ENCODE measurements at places on chromosomes 3 and 15.

GRCh38 chr3:139629033-139629432 lies 48.7 kb downstream of the NMNAT3 start:
- DNase-seq, result peak; percentile 57

- DNase-seq, result no peak
These were observed 33.8 kb downstream of the COL6A5 start for GRCh38 chr3:130379274-130379673.

GRCh38 chr3:147458995-147459704 lies 50.0 kb downstream of the ZIC1 start:
- DNase-seq, result no peak

- no peak for DNase-seq
These were observed 110.3 kb upstream of the SMAD3 start for GRCh38 chr15:66955001-66955516.

DNA sequence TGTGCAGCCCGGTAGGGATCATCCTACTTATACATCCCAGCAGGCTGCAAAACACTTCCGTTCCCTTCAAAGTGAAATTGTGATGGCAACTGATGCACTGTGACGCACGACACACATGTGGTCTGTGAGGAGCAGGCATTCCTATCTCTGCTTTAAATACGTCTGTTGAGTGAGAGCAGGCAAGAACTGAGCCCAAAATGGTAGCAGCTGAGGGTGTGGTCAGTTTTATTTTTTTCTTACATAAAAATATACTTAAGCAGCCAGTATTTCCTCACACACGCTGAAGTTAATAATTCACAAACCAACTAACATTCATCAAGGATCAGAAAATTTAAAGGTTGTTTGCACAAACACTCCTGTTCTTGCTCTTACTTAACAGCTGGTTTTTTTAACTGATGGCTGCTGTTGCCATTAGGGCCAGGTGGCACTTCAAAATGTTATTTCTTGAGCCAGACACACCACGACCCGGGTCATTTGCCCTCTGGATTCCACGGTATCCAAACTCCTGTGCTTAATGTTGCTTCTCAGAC lies 23.9 kb downstream of the LRIG1 start:
- DNase-seq, result no peak

- no peak for DNase-seq
These were observed 7.4 kb downstream of the A4GNT start for GRCh38 chr3:138124706-138125355.

DNA sequence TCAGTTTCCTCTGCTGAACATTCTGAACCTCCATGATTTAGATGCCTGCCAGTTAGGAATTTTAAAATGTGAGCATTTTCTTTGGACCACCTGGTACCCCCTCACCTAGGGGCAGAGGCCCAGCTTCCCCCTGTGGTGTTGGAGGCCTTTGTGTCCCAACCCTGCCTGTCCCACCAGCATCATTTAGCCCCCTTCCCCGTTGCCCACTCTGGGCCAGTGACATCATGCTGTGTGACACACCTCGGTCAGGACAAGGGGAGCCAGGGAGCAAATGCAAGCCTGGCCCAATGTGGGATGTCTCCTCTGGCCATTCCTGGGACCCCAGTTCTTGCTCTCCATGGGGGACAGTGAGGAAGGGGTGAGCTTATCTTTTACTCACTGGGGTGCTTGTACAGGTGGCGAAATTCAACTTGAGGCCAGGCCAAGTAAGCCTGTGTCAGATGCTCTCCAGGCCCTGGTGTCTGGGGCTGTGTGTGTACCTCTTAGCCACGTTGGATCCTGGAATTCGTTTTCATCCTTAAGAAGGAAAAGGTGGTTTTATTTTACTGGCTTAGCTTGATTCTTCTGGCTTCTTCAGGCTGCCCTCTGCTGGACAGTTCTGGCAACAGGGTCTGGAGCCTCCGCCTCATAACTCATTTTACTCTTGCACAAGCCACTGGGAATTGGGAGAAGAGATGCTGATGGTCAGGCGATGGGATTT lies 49.7 kb upstream of the MYZAP start:
- peak; percentile 69 for DNase-seq

- peak; percentile 96 for DNase-seq
These were observed 63.1 kb upstream of the BOC start for GRCh38 chr3:113148284-113148683.

DNA sequence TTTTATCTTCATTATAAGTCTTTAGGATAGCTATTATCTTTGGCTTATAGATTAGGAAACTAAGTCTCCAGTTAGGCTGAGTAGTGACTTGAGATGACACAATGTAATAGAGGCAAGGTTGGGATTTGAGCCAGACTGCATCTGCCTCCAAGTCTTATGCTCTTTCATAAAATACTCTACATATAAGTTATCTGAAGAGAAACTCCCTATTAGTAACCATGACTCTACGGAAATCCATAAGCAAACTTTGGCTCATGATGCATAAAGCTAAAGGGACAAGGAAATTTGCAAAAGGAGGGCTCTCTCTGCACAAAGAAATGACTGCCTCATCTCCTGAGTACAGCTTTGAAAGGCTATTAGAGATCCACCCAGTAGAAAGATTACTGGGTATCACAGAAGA lies 77.6 kb upstream of the FRMD4B start:
- no peak for DNase-seq

- DNase-seq, result no peak
These were observed 2.6 kb downstream of the CYP19A1 start for GRCh38 chr15:51335538-51336410.

GRCh38 chr15:25807063-25807462 lies 56.1 kb downstream of the ATP10A start:
- DNase-seq, result no peak

DNA sequence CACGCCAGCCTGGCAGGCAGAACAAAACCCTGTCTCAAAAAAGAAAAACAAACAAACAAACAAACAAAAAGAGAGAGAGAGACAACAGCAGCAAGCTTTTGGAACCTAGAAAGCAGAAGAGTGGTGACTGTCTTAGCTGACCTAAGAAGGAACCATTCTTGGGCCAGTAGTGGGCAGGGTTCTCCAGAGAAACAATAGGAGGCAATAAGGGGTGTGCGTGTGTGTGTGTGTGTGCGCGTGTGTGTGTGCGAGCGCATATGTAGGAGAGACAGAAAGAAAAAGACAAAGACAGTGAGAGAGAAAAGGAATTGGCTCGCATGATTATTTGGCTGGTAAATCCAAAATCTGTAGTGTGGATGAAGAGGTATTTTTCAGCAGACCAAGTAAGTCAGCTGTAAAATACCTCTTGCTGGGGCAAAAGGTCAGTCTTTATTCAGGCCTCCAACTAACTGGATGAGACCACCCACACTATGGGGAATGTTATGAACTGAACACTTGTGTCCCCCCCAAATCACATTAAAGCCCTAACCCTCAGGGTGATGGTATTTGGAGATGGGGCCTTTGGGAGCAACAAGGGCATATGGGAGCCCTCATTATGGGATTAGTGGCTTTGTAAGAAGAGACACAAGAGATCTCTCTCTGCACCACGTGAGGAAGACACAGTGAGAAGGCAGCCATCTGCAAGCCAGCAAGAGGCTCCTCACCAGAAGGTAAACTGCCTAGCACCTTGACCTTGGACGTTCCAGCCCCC lies 15.1 kb upstream of the BLM start:
- DNase-seq, result no peak

- DNase-seq, result no peak
These were observed 318.6 kb upstream of the LRRFIP2 start for GRCh38 chr3:37492977-37493471.

DNA sequence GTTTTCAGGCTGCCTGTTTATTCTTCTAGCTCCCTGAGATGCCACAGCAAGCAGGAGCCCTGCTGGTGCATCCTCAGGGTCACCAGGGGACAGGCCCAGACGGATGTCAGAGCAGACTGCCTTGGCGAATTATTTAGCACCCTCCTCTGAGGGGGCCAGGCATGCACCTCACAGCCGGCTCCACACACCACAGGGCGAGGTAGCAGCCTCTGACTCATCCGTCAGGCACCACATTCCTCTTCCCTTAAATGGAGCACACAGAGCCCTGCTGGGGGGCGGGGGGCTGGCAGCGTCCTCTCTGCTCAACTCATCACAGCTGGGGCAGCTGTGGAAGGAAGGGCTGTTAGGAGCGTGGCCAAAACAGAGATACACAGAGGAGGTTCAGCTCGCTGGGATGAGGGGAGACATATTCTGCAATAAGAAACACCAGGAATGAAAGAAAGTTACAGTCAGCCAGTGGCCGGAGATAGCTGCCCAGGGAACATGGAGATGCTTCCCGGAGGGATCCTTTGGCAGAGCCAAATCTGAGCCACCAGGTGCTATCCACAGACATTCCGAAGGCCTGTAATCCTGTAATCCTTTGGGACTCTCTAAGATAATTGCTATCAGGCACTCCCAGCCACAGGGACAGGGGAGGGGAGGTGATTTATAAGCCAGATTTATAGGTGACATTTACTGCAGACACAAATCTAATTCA lies 13.9 kb upstream of the PRICKLE2 start:
- peak; percentile 63 for DNase-seq

DNA sequence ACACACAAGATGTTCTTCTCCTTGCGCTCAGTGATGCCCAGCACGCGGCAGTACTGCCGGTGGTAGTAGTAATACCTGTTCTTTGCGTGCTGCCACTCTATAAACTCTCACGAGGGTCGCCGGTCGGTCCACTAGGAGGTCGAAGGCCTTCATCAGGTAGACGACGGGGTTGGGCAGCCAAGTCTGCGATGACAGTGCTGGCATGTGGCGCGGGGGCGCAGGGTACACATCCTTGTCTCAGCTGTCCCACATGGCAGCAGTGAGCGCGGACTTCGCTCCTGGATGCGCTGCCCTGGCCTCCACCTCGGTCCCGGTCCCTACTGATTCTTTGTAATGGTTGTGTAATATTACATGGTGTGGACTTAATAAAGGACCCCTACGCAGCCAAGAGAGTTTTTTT lies 50.1 kb upstream of the CGNL1 start:
- no peak for DNase-seq

- no peak for DNase-seq
These were observed 602.8 kb downstream of the FOXP1 start for GRCh38 chr3:70980646-70981170.

- no peak for DNase-seq
These were observed 64.2 kb upstream of the ITGA11 start for GRCh38 chr15:68495981-68496705.

GRCh38 chr15:44580105-44580504 lies 43.2 kb downstream of the EIF3J start:
- DNase-seq, result no peak

Data from NCI-H446 (cell line).